GM19239 (cell line): ENCODE measurements at places on chromosomes 1 and 21.

- DNase-seq, result no peak
Observed at GRCh38 chr1:89429062-89429461, 65.2 kb downstream of the GBP6 start.

- no peak for DNase-seq
Observed at GRCh38 chr1:98306517-98307089, 354.9 kb upstream of the SNX7 start.

GRCh38 chr21:27462726-27463125 lies 495.8 kb upstream of the ADAMTS5 start:
- no peak for DNase-seq

DNA sequence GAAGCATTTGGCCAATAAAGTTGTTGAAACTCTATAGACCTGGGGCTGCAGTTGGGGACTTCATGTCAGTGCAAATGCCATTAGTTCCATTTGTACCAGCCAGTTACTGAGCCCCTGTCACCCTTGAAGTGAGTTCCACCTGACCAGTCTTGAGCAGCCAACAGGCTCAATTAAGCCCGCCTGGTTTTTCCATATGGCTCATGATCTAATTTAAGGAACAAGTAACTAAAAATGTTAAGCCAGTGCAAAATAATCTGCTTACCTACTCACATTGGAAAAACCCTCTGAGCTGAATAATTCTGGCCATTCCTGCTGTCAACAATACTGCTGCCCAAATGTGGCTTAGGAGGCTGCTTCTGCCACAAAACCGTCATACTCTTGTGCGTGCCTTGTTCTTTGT lies 21.6 kb downstream of the NSUN4 start:
- no peak for DNase-seq
